T-helper 22 cell (primary cell): ENCODE measurements at places on chromosomes 12 and 14.

GRCh38 chr12:6902448-6902847 is 2.2 kb upstream of the LRRC23 start:
- no peak for DNase-seq

- no peak for DNase-seq
These were observed 9.9 kb downstream of the SERPINA10 start for GRCh38 chr14:94282991-94283723.

- DNase-seq, result no peak
These were observed 258.7 kb downstream of the EMP1 start for GRCh38 chr12:13454991-13455777.

- DNase-seq, result no peak
These were observed 57.2 kb upstream of the TMEM260 start for GRCh38 chr14:56522403-56522802.

DNA sequence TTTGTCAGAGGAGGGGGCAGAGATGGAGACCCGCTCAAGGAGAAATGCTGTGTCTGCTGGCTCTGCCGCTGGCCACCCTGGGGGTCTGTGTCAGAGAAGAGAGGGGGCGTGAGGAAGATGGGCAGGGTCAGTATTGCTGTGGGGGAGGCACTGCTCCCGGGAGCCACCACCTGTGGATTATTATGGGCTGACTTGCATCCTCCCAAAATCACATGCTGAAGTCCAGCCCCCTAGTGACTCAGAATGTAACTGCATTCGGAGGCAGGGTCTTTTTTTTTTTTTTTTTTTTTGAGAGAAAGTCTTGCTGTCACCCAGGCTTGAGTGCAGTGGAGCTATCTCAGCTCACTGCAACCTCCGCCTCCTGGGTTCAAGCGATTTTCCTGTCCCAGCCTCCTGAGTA is 12.3 kb downstream of the ABCD4 start:
- no peak for DNase-seq

GRCh38 chr12:20364501-20364900 is 3.8 kb upstream of the PDE3A start:
- no peak for DNase-seq

DNA sequence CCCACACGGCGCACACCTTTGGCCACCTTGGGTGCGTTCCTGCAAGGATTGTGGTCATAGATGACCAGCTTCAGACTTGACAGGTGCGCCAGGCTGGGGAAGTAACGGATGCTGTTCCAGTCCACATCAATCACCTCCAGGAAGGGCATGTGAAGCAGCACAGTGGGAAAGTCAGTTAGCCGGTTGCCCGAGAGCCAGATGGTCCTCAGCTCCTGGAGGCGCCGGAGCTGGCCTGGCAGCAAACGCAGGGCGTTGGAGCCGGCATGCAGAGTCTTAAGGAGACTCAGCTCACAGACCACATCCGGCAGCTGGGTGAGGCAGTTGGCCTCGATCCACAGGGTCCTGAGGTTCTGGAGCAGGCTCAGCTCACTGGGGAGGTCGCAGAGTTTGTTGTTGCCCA is 581 bp downstream of the LRRC10 start:
- DNase-seq, result no peak

GRCh38 chr12:102953221-102953620 is 4.3 kb upstream of the ASCL1 start:
- no peak for DNase-seq

DNA sequence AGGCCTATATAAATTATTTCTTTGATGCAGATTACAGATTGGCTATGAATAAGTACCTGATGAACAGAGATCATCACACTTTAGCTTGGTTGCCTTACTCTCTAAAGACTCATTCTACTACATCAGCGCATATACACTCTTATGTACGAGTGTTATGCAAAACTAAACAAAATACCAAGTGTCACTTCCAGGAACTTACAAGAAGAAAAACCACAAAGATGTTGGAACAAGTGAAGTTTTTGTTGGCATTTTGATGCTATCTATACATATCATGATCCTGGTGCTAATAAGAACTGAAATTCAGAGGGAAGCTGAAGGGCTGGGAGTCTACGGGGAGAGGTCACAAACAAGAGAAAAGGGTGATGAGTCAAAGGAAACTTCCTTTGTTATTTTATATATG is 47.9 kb upstream of the CERS5 start:
- DNase-seq, result no peak
